ENCODE measurements at places on chromosomes 5 and 9. TPM values are rescaled to one million over a fixed set of nuclear protein-coding genes. Genes with fewer than 3 reads are reported as not detected.

The GLDC gene
- 0.45 TPM for polyA plus RNA-seq

The CAMSAP1 gene
- 12.0 TPM for polyA plus RNA-seq

The PPIP5K2 gene
- 16.6 TPM for polyA plus RNA-seq

The STKLD1 gene
- 0.45 TPM for polyA plus RNA-seq

The GALNT12 gene
- polyA plus RNA-seq, result 2.8 TPM

The EMB gene
- polyA plus RNA-seq, result 12.5 TPM

The BTNL3 gene
- polyA plus RNA-seq, result 0.22 TPM

The BARHL1 gene
- polyA plus RNA-seq, result not detected

The RGP1 gene
- 16.0 TPM for polyA plus RNA-seq

The CTXN3 gene
- polyA plus RNA-seq, result not detected

The OSMR gene
- polyA plus RNA-seq, result 17.7 TPM

The SNCAIP gene
- polyA plus RNA-seq, result 0.36 TPM

The GHR gene
- 49.6 TPM for polyA plus RNA-seq

The SPATA31E1 gene
- not detected for polyA plus RNA-seq

The SH2D3C gene
- 29.7 TPM for polyA plus RNA-seq

The HAVCR1 gene
- not detected for polyA plus RNA-seq

The PCA3 gene
- 0.25 TPM for polyA plus RNA-seq

The NR5A1 gene
- polyA plus RNA-seq, result not detected

The C7 gene
- polyA plus RNA-seq, result 154 TPM

The SURF2 gene
- 32.1 TPM for polyA plus RNA-seq

The ADAMTS16 gene
- 0.61 TPM for polyA plus RNA-seq

Data from adipose tissue (tissue), 3 donors.